ENCODE measurements at places on chromosomes 16 and 17.

DNA sequence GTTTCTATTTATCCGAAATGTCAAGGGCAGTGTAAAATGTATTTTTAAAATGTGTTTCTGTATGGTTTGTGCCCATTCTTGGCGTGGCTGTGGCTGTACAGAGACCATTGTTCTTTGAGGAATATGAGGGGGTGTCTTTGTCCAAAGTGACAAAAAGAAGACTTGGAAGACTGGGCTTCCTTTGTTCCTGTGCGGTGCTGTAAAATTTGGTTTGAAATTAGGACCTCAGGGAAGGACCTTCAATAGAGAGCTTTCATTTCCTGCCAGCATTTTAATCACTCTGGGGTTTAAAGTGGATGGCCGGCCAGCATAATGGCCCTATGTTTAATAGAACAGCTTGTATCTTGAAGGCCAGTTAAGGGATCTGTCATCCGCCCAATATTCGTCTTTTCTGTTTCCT lies 190.1 kb upstream of the TBX2 start:
- DNase-seq = no peak

- DNase-seq = peak; percentile 20
Observed at GRCh38 chr16:73050201-73051099, 2.5 kb upstream of the ZFHX3 start.

DNA sequence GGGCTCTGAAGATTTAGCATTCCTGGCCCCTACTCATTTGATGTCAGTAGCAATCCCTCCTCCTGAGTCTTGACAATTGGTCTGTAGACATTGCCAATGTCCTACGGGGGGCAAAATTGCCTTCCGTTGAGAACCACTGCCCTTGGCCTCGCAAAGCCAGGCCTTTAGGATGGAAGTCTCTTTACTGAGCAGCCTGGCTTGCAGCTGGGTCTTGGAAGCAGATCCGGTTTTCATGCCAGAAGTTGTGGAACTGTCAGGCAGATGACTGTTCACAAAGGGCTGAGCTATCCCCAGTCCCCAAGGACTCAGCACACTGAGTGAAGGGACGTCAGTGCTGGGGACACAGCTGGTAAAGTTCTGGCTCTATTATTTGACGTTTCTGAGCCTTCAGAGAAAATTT lies 83.2 kb downstream of the WSCD1 start:
- no peak for DNase-seq

- DNase-seq = no peak
Observed at GRCh38 chr17:15278924-15279477, 13.9 kb upstream of the PMP22 start.

DNA sequence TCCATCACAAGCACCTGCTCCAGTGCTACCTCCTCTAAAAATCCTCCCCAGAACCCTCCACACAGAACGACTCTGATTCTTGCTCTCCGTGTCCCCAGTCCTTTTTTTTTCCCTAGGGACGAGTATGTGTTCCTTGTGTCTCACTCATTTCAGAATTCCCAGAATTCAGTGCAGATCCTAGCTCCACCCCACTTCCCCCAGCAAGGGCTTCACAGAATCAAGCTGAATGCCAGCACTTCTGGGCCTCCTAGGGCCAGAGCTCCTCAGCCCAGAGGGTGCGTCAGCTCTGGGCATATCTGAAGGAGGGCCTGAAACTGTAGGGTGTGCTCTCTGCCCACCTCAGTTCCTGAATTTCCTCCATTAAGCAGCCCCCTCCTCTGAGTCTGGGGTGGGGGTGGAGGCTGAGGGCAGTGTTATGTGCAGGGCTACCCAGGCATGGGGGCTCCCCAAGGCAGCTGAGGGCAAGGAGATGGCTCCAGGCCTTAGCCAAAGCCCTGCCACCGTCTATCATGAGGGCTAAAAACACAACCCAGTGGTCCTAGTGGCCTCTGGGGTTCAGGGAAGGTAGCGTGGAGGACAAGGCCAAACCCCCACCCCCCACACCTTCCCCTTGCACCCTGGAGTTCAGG lies 6.5 kb downstream of the UNC119 start:
- no peak for DNase-seq

DNA sequence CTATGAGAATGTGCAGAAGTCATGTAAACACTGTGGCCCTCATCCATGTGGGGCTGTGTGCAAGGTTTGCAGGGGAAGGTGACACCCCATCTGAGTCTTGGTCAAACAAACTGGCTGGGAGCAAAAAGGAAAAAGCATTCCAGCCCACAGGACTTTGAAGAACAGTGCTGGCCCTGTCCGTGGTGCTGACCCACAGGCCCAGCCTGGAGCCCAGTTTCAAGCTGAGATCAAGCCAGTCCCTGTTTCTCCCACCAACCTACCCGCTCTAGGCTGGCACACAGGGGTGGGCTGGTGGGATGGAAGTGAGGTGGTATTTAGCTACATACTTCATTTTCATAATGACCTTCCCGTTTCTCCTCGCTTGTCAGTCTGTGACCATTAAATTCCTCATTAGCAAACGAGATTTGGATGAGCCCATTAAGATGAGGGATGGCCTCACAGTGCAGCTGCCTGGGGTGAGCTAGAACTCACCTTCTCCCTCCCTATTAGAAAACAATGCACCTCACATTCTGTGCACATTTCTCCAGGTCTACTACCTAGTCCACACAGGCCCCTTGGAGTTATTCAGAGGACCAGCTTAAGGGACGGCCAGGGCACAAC lies 12.6 kb upstream of the RPL38 start:
- DNase-seq = no peak

- no peak for DNase-seq
Observed at GRCh38 chr17:38507436-38507835, 79.2 kb downstream of the ARHGAP23 start.

GRCh38 chr17:77527409-77527808 lies 386.6 kb downstream of the SEC14L1 start:
- no peak for DNase-seq

DNA sequence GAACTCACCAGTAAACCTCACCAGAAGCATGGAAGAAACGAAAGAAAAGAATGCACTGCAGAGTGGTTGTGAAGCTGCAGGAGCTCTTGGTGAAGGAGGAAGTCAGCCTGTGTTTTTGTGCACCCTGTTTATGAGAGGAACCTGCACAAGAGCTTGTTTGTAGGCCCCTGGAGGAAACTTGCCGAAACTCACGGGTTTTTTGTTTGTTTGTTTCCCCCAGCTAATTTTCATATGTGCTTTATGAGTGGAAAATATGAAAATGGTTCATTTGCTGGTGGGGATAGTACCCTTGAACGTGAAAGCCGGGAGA lies 222.7 kb downstream of the C16orf95 start:
- no peak for DNase-seq

DNA sequence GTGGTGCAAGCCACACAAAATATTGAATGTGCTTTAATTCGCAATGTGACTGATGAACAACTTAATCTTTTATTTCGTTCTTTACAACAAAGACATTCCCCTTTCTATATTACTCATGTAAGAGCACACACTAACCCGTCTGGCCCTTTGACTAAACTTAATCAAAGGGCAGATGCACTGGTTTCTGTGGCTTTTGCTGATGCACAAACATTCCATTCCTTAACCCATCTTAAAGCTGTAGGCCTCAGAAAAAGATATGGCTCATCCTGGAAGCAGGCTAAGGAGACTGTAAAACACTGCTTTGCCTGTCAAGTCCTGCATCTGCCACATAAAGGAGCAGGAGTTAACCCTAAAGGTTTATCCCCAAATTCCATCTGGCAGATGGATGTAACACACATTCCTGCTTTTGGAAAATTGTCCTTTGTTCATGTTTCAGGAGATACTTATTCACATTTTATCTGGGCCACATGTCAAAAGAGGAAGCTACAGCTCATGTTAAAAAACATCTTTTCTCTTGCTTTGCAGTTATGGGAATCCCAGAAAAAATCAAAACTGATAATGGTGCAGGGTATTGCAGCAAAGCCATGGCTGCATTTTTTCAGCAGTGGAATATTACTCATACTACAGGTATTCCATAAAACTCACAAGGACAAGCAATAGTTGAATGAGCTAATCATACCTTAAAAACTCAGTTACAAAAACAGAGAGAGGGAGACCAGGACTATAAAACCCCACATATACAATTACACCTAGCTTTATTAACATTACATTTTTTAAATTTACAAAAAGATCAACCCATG lies 137.2 kb downstream of the AHSP start:
- no peak for DNase-seq

GRCh38 chr17:74987909-74988711 lies 678 bp downstream of the CDR2L start:
- DNase-seq = peak; percentile 50

GRCh38 chr16:23597003-23597756 lies 1.1 kb upstream of the NDUFAB1 start:
- DNase-seq = peak; percentile 1

DNA sequence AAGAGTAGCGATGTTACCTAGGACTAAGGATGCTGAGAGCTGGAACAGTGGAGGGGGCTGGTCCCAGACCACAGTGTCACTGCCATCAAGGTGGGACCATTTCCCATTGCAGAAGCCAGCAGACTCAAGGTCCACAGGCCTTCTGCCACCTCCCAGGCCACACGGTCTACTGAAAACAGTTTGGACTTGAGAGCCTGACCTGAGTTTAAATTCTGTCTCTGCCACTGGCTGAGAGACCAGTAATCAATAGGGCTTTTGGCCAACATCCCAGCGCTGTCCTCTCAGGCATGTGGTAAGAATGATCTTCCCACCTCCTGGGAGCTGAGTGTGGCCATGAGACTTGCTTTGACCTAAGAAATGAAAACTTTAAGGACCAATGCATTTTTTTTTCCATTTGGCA lies 331.4 kb upstream of the CDH5 start:
- DNase-seq = no peak

GRCh38 chr17:29103341-29103740 lies 60.4 kb downstream of the PIPOX start:
- DNase-seq = no peak

DNA sequence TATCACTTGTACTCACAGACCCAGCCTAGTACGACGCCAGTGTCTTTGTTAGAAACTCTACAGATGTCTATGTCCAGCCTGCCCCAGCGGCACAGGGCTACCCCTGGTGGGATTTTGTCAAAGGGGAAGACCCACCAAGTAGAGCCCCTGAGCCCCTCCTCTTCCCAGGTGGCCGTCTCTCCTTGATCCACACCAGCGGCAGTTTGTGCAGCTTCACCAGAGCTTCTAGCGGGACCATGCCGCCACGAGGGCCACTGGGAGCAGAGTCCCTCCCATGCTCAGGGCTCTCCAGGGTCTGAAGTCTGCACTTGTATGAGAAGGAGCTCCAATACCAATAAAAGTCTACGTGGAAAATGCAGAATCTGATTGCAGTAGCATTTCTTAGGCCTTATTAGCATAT lies 157.1 kb downstream of the RPTOR start:
- DNase-seq = no peak

- peak; percentile 38 for DNase-seq
Observed at GRCh38 chr17:30600830-30601494, 123.8 kb downstream of the GOSR1 start.

GRCh38 chr16:17335826-17336529 lies 134.8 kb downstream of the XYLT1 start:
- DNase-seq = no peak

DNA sequence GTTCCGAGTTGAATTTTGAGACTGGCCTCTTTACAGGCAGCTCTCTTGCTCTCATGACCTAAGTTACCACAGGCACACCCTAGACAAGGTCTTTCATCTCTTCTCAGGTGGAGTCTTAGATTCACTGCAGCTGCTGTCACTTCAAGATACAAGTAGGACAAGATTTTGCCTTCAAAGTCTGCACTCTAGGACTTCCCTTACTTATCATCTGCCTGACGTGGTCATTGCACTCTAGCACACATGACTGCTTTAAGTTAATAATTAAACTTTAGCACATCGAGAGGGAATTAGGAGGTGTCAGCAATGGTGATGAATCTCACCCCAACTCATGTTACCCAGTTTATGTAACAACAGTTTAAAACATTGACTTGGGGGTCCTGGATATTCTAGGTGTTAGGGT lies 25.6 kb downstream of the RNF135 start:
- DNase-seq = no peak

- peak; percentile 88 for DNase-seq
Observed at GRCh38 chr16:3443108-3444031, at the start of the genes NAA60 and ZNF597. Gene NAA60 (plus strand): TSS chr16:3443680. CDS start chr16:3476228, 32,548 bp downstream. Gene ZNF597 (minus strand): TSS chr16:3443504. CDS start chr16:3443153, 351 bp downstream.

GRCh38 chr17:5922476-5922875 lies 147.7 kb upstream of the WSCD1 start:
- no peak for DNase-seq

- no peak for DNase-seq
Observed at GRCh38 chr16:28140788-28141618, 70.8 kb downstream of the XPO6 start.

GRCh38 chr16:565419-566330 lies 1.1 kb upstream of the NHLRC4 start:
- no peak for DNase-seq

DNA sequence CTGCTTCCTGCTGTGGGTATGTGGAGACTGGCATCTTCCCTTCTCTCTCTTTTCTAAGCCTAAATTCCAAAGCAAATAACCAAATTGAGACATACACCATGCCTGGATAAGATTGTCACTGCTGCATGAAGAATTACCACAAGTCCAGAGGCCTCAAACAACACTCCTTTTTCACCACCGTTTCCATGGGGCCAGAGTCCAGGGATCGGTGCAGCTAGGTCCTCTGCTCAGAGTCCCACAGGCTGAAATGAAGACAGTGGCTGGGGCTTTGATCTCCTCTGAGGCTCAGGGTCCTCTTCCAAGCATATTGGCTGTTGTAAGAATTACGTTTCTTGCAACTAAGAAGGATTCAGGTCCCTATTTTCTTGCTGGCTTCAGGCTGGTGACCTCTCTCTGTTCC lies 130.4 kb downstream of the SLC39A11 start:
- no peak for DNase-seq

DNA sequence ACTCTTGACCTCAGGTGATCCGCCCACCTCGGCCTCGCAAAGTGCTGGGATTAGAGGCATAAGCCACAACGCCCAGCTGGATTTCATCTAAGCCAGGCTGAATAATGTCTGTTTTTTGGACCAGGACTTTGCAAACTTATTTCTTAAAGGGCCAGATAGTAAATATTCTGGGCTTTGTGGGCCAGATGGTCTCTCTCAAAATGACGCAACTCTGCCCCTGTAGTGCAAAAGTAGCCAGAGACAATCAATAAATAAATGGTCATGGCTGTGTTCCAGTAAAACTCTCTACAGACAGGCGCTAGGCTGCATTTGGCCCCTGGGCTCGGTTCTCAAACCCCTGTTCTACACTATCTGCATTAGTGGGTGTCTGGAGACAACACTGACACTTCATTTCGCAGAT lies 121.9 kb upstream of the CDH13 start:
- no peak for DNase-seq

- no peak for DNase-seq
Observed at GRCh38 chr16:3874794-3875692, 5.5 kb downstream of the CREBBP start.

DNA sequence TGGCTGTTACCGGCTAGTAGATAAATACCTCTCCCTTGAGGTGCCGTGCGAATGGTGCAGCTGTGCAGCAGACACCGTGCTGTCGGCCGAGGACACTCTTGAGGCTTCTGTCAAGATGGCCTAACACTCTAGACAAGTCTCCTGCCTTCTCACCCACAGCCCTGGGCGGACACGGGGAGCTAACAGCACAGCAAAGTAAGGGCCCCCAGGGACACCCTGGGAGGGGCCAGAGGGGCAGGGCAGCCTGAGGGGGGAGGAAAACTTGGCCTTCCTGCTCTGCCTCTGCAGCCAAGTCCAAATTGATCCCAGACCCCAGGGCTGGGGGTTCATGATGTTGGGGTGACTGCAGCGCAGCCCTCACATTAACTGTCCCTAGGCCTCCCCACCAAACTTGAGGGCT lies 210.2 kb downstream of the RPTOR start:
- no peak for DNase-seq
